AG10803 (cell line): ENCODE measurements at places on chromosomes 13 and 19.
A peak's percentile ranks its signal among the peaks of the same experiment; 100 is the strongest.

- no peak for DNase-seq
These were observed 5.7 kb downstream of the MCF2L start for GRCh38 chr13:112974671-112975070.

- DNase-seq = no peak
These were observed 48.5 kb downstream of the WDFY2 start for GRCh38 chr13:51632591-51633362.

- DNase-seq = no peak
These were observed 24.6 kb upstream of the IGSF23 start for GRCh38 chr19:44588771-44589112.

DNA sequence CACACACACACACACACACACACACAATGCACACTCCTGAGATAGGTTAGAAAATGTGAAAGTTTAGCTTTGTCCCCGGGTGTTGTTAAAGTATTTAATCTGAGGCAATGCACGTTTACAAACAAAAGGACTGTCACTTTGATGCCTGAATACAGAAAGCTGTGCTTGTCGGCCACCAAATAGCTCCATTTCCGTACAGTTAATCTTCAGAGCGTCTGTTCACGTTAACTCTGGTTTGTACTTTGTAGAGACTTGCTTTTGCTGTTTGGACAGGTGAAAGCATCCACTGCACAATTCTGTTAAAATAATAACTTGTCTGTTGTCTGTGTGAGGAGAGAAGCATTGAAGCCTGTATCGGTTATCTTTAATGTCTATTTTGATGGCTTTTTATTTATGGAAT lies 267.8 kb downstream of the FGF9 start:
- no peak for DNase-seq

DNA sequence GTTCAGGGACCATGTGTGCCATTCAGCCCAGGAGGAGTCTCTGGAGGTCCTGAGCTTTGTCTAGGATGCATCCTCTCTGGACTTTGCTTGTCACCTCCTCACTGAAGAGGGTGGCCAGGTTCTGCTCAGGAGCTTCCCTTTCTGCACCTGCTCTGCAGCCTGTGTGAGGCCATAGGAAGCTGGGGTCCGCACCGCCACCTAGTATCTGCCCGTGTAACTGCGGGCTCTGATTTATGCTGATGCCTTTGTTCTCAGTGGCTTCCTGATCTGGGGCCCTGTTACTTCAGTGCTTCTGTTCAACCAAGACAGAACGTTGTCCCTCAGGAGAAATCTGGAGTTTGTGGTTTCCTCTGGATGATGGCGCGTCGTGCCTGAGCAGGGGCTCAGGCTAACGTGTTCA lies 15.5 kb downstream of the ZNF610 start:
- no peak for DNase-seq

GRCh38 chr13:102878481-102878880 lies 32.6 kb downstream of the ERCC5 start:
- DNase-seq = peak; percentile 76

- no peak for DNase-seq
These were observed 194.0 kb downstream of the SHISA2 start for GRCh38 chr13:25857830-25858229.

- no peak for DNase-seq
These were observed 203.2 kb downstream of the TUBA3C start for GRCh38 chr13:18978447-18978846.

GRCh38 chr19:32174386-32175113 lies 170.9 kb upstream of the ZNF507 start:
- no peak for DNase-seq

GRCh38 chr19:55041627-55042343 lies 3.7 kb upstream of the GP6 start:
- DNase-seq = no peak

GRCh38 chr13:98032168-98032567 lies 78.7 kb downstream of the IPO5 start:
- peak; percentile 22 for DNase-seq

DNA sequence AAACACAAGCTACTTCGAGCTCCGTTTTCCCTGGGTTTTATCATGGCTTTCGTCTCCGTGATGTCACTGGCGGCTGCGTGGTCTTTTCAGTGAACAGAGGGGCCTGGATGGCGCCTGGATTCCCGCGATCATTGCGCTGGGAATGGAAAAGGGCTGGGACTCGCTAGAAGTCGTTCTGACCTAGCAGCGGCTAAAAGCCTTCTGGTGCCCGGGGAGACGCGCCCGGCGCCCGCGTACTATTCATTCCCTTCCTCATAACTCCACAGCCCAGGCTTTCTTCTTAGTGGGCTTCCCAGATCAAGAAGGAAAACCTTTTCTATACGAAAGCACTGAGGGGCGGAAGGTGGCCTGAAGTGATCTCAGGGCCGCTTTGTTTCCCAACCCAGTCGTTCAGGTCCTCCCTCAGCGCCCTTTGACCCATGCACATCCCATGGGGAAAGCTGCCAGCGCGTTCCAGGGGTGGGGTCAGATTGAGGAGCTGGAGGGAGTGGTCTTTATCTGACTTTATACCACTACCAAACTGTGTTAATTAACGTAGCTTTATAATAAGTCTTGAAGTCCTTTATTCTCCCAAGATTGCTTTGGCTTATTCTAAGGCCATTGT lies 96.6 kb downstream of the ELF1 start:
- no peak for DNase-seq

- DNase-seq = no peak
These were observed 7.8 kb downstream of the SIGLEC12 start for GRCh38 chr19:51493776-51494175.

DNA sequence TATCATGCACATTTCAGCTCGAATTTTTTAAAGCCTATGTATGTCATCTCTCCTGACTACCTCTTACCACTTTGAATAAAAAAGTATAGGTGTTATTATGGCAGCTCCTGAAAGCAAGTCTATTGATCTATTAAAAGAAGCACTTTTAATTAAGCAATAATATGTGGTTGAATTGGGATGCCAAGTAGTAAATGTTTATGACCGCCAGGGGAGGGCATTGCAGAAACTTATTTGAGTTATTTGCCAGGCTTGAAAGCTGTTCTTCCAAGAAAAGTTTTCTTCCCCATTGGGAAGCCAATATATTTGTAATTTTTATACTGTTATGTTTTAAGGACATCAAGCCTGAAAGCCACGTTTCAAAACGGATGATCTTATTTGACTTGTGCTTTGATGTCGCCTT lies 88.1 kb upstream of the SOX21 start:
- DNase-seq = no peak

DNA sequence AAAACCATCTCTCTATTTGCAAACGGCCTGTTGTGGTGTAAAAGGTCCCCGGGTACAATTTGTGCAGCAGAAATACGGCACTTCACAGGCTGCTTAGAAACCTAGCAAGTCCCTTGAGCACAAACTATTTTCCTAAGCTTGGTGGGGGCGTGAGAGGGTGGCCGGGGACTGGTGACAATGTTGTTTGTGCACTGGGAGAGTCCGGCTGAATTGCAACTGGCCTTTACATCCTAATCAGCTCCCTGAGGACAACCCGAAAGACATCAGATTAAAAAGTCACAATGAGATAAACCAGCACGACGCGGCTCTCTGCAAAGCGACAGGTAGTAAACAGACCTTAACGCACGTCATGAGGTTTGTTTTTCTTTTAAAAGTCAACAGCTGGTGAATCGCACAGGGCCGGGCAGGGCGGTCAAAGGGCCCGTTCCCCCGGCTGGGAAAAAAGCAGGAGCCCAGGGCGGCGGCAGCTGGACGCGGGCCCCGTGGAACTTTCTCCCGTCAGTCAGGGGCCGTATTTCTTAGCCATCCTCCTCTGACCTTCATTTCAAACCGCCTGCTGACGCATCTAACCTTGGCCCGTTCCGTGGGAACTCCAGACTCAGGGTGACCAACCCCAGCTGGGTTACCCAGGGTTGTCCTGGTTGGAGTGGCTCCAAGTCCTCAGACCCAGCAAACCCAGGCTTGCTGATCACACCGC lies 112.3 kb downstream of the GADD45B start:
- peak; percentile 34 for DNase-seq

DNA sequence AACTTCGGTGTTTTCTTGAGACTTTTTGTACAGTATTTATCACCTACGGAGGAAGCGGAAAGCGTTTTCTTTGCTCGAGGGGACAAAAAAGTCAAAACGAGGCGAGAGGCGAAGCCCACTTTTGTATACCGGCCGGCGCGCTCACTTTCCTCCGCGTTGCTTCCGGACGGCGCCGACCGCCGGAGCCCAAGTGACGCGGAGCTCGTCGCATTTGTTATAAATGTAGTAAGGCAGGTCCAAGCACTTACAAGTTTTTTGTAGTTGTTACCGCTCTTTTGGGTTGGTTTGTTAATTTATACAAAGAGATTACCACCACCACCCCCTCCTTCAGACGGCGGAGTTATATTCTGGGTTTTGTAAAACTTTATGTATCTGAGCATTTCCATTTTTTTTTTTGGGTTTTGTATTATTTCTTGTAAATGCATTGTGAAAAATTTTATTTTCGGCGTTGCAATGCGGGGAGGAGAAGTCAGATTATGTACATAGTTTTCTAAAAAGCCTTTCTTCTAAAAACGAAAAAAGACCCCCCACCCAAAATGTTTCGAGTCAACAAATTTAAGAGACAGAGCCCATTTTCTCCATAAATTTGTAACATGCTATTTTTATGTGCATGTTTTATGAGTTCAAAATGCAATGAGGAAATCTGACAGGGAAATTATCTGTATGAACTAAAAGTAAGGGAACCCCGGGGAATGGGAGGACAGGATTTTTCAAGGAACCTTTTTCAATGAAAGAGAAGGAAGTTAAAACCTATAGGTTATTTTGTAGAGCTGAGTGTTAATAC lies 2.3 kb downstream of the SOX1 start:
- no peak for DNase-seq

DNA sequence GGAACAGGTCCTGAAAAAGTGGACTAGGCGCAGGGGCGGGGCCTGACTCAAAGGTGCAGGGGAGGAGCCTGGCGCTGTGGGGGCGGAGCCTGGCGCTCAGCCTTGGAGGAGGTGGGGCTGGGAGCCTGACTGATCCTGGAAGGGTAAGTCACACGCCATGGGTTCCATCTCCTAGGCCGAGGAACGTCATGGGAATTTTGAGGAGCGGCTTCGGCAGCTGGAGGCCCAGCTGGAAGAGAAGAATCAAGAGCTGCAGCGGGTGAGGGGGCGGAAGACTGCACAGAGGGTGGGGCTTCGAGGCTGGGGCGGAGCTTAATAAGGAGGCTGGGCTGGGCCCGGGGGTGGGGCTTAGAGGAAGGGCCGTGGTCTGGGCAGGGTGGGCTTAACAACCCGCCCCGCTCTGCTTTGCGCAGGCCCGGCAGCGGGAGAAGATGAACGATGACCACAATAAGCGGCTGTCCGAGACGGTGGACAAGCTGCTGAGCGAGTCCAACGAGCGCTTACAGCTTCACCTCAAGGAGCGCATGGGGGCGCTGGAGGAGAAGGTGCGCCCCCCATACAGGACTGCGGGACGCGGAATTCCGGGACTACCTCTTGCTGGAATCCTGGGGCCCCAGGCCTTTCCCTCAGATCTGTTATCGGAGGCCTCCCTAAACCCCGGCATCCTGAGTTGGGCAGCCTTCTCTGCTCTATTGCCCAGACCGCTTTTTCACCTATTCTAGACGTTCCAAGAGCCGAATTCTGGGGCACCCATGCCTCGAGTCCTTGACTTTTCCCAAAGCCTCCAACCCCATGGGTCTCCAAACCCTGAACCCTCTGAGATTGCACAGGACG lies 14.5 kb downstream of the PPFIA3 start:
- DNase-seq = peak; percentile 40

- DNase-seq = no peak
These were observed 1.2 kb downstream of the ZNF8 start for GRCh38 chr19:58279925-58280316.

GRCh38 chr13:95160112-95160906 lies 140.9 kb downstream of the ABCC4 start:
- no peak for DNase-seq

DNA sequence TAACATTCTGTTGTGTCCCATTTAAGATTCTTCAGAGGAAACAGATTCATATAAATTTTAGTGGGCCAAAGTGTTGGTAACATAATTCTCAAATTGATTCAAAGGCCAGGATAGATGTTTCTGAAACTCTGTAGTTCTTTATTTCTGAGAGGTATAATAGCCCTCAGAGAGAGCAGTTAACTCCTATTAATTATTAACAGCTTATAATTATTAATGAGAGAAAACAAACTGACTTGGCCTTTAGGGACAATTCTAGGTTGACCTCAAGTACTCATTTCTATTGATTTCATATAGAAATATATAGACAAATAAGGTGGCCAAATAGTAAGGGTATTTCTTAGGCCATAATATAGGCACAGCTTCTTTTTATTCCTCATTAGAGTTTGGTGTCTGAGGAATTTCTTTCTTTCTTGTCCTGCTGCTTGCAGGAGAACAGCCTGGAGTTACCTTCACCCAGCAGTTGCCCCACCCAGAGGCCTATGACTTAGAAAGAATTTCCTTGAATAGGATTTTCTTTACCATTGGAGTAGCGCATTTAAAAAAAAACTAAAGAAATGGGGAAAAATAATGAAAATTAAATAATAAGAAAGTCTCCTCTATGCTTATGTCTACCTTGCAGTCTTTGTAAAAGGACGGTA lies 1430.1 kb upstream of the SPRY2 start:
- DNase-seq = no peak

DNA sequence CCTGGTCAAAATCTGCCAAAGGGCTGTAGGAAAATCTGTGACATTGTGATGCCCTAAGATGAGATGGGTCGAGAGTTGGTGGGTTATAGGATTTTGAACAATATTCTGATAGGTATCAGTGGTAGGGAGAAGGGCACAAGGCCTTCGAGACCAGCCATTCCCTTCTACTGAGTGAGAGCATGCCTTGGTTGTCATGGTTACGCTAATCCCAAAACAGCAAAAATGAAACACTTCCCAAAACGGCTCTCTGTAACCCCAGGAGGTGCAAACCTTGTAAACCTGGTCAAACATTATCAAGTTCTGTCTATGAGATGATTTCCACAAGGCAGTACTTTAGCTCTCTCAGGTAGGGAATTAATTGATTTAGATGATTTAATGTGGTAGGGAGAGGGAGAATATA lies 158.7 kb upstream of the RNF113B start:
- no peak for DNase-seq

GRCh38 chr19:15583346-15583745 lies 31.7 kb upstream of the CYP4F8 start:
- DNase-seq = no peak

- peak; percentile 63 for DNase-seq
These were observed 907 bp downstream of the KDELR1 start for GRCh38 chr19:48390188-48391099.

DNA sequence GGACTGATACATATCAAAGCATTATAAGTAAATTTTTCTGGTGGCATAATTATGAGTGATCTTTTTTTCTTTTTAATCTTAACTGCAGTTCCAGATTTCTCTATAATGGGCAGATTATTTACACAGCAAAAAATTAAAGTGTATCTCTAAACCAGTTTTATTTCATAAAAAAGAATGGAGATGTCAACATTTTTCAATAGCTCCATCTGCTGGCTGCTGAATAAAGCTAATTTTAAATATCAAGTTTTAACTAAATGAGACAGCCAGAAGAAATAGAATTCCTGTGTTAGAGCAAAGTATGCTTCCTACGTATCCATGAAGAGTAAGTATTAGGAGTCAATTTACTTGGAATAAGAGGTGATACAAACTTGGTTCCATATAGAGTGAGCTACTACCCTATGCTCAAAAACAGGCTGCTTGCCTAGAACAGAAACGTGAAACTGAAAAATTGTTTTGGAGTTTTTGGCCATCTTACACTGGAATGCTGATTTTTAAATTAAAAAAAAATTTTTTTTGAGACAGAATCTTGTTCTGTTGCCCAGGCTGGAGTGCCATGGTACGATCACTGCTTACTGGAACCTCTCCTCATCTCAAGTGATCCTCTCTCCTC lies 5.0 kb upstream of the PDS5B start:
- DNase-seq = peak; percentile 39
